AG09309 (cell line): ENCODE measurements at places on chromosomes 2 and 18.

DNA sequence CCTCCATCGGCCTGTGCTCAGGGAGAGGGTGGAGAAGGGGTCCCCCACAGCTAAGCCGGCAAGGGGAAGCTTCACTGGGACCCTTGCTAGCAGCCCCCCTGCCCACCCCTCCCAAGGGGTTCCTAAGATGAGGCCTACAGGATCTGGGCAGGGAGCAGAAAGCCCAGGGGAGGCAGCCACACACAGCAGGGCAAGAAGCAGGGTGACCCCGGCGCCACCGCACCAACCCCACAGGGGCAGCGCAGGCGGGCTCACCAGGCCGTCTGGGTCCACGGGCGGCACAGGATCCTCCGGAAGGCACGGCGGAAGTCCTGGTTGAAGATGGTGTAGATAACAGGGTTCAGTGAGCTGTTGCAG lies 1.8 kb downstream of the ADRA2B start:
- DNase-seq, result no peak

DNA sequence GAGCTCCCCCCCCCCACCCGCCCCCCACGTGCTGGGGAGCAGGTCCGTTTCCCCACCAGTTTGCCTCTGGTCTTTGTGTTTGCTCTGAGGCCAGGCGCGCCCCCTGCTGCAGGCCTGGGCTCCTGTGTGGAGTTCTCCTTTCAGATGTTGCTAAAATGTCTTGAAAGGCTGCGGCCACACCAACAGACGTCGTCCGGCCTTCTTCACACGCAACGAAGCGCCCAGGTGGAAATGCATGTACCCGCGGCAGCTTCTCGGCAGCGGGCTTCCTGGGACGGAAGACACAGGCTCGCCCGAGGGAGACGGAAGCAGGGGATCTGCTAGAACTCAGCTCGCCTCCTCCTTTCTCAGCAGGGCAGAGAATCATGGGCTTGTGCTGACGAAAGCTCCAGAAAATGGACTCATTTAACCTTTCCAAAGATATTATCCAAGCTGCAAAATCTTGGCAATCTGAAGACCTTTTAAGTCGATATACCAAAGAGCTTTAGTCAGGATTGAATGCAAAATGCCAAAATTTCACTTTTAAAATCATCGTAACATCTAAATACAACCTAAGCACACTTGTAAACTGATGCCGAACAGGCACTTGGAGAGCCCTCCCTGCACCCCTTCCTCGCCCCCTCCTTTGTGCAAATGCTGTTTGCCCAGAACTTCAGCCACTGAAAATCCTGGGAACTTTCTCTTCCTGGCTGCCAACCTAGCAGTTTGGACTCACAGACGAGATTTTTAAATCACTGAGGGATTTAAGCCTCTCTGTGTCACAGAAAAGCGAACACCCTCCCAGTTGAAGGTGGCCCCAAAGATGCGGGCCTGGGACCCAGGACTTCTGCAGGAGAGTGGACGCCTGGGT lies 125.5 kb upstream of the ZNF516 start:
- DNase-seq, result peak; percentile 37

GRCh38 chr2:186540941-186541340 lies 48.9 kb upstream of the ITGAV start:
- no peak for DNase-seq

DNA sequence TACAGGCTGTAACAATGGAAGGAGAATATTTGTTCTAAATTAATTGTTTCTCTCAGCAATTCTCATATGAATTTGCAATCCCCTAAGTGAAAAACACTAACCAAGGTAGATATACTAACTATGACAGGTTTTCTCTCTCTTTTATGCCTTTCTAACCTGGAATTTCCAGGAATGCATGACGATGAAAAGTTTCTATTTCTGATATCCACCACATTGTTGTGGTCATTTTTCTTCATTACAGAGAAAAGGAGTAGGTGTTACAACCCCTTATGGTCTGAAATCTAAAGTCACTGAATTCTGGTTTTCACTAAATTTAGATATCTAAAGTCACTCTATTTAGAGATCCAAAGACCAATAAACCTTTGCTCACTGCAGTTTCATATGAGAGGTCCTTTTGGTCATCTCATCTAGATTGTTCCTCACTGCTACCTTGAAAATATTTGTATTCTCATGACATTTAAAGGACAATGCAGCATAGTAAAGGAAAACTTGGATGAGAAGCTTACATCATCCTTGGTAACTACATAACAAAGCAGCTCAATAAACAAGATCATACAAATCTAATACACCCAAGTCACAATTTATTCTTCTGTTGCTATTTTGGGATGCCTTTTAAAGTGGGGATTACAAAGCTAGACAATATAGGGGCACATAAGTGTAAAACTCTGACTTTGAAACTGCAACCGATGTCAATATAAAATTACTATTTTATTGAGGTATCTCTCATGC lies 85.8 kb downstream of the TCF4 start:
- DNase-seq, result no peak

- no peak for DNase-seq
These were observed 33.9 kb downstream of the NBAS start for GRCh38 chr2:15527074-15527739.

GRCh38 chr18:21996351-21996826 lies 173.0 kb upstream of the GATA6 start:
- DNase-seq, result no peak

DNA sequence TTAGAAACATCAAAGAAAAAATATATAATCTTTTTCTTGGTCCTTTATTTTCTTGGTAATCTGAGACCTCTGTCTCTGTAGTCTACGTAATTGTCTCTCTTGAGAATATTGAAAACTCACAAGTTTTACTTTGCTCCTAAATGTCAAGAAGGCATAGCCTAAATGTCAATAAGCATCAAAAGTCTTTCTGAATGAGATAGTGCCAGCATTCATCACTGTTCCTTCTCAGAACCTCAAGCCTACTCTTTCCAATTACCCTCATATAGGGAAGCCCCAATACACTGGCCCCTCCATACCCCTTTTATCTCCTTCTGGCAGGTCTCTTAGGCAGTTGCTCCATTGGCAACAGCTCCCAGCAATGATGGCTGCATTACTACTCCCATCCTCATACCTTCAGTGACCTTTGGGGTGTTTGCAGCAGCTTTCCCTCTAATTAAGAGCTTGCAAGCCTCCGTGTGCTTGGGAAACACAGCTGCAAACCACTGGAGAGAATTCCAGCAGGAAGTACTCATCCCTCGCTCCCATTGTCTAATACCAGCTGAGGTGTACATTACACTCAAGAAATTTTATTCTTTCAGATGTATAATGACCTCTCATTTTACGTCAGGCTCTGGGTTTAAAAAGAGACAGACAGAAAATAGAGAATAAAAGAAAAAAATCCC lies 95.8 kb downstream of the KYNU start:
- DNase-seq, result no peak

DNA sequence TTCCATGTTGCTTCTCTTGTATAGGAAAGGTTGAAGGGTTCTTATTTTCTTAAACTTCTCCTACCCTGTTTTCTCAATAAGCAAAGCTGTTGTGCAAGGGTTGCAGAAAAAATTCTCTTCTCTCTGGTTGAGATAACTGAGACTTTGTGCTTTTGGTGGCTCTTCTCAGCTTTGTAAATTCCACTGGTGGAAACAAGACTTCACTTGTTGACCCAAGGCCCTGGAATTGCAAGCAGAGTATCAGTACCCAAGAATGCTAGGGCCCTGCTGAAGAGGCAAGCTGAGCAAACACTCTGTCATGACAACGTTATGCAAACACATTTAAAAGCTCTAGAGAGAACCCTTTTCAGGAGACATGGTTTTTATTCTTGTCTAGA lies 294.7 kb upstream of the EPAS1 start:
- DNase-seq, result no peak

DNA sequence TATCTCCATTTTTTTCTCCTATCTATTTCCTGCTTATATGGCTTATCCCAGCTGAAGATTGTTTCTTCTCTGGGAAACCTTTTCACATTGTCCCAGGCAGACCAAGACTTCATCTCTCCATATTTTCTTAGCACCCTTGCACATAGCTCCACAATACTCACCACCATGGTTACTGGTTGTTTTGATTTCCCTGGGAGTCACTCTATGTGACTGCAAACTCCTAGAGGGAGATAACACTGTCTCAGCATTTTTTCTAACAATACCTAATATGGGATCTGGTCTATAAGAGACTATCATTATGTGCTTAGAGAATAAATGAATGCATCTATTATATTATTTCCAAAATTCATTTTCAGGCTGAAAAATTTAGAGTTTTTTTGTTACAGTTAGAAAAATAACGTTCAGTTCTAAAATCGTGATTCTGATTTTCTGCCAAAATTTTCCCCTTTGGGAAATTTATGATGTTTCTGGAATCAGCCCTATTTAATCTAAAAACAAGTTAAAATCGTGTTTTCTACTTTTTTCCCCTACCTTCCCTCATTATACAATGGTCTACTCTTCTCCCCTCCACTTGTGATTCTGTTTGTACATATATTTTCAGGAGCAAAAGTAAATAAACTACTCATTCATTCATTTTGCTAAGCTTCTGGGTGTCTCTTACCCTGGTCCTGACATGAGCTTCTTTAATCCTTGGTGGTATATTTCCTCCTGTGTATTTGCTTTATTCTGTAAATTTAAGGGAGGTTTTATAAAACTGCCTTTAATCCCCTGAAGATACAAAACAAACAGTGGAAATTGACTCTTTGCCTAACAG lies 95.4 kb downstream of the HNMT start:
- DNase-seq, result no peak

DNA sequence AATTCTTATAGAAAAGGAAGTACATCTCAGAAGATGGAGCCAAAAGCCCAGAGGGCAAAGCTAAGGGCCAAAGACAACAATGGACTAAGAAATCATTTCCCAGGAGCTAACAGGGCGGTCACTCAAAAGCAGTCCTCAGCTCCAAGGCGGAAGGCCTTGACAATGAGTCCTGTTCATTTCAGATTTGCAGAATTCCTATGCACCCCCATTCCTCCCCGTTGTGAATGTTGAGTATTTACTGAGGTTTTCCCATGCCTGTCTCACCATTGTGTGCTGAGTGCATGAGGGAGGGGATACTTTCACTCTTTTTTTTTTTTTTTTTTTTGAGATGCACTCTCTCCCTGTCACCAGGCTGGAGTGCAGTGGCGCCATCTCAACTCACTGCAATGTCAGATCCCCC lies 18.8 kb upstream of the DTNB start:
- DNase-seq, result no peak

DNA sequence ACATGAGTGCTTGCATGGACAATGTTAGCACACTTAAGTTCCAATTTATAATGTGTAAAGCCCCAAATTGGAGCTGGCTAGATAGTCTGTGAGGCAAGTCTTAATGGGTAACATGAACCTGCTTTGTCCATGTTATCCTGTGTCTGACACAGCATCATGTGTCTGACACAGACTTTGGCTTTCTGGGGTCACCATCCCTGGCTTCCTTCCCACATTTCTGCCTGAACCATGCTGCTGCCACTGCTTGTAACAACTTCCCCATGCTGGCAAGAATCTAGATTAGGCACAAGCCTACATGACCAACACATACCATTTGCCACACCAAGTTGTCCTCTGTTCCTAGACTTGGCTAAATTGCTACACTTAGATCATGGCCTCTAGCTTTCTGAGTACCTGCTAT lies 49.8 kb upstream of the ZBTB7C start:
- DNase-seq, result no peak

DNA sequence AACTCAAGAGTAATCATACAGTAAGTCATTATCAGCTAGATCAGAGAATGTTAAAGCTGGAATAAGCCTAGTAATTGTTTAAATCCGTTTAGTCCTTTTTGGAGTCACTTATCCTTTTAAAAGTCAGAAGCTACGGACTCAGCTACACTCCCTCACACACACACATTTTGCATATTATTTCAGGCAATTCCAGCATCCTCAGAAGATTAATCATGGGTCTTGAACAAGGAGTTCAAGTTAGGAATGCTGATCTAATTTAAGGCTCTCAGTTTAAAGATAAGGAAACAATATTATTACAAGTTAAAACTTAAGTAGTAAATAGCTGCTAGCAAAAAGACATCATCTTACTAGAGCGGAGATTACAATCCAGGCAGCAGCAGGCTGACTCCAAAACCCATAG lies 74.3 kb downstream of the GTF3C3 start:
- no peak for DNase-seq

- peak; percentile 73 for DNase-seq
These were observed 60.2 kb downstream of the LYPD6B start for GRCh38 chr2:149098701-149099100.

DNA sequence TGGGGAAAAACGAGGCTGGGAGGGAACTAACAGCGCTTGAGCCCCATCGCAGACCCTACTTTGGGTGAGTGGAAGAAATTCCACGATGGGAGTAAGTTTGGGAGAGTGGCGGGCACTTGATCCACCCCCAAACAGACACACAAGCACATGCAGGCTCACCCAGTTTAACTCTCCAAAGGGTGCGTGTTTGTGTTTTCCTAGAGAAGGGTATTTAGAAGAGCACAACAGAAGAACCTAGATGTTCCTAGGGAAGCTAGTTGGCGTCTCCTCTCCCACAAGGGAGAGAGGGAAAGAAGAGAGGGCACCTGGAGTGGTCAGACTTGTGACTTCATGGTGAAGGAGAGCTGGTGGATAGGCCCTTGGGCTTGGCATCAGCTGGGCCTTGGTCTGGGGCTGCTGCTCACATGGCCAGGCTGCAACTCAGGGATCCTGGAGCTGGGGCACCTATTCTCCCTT lies 3.2 kb downstream of the GATA6 start:
- DNase-seq, result no peak

- DNase-seq, result no peak
These were observed 95.9 kb downstream of the CCDC141 start for GRCh38 chr2:178954049-178954448.

DNA sequence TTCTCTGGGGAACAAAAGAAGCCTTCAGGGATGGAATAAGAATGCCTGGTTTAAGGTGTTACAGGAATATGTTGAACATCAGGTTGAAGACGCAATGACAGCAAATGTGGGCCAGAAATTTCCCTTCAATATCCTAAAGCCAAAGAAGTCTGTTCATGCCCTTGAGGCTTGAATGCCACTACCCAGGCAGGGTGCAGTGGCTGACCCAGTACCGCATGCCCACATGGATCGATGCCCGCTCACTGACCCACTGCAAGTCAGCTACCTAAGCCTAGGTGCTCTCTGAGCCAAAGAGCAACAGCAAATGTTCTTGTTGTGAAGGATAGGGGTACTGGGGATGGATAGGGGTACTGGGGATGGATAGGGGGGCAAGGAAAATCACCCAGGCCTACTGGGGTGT lies 58.2 kb downstream of the GNAL start:
- DNase-seq, result no peak

DNA sequence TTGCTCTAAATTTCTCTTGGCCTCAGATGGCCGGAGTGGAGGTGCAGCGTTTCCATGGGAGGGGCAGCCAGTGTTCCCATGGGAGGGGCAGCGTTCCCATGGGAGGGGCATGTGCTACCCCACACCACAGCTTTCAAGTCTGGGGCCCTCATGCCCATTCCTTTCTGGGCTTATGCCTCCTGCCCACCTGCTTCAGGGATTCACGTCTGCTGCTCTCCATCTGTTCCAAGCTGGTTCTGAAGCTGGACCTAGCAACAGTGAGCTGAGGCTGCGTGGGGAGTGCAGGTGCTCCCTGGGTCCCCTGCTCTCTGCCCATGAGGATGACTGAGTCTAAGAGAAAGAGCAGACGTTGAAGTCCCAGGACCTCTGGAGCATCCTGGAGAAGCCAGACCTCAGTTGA lies 243.1 kb upstream of the PXDN start:
- no peak for DNase-seq

- DNase-seq, result no peak
These were observed 101.1 kb downstream of the TRABD2A start for GRCh38 chr2:84779781-84780180.

- no peak for DNase-seq
These were observed 35.9 kb downstream of the ARHGAP25 start for GRCh38 chr2:68770271-68771111.

- no peak for DNase-seq
These were observed 35.9 kb upstream of the POMC start for GRCh38 chr2:25204190-25204838.
